ENCODE measurements at places on chromosomes 12 and 14.

- no peak for DNase-seq
Measured at GRCh38 chr12:32501835-32502333, 102.5 kb downstream of the FGD4 start.

DNA sequence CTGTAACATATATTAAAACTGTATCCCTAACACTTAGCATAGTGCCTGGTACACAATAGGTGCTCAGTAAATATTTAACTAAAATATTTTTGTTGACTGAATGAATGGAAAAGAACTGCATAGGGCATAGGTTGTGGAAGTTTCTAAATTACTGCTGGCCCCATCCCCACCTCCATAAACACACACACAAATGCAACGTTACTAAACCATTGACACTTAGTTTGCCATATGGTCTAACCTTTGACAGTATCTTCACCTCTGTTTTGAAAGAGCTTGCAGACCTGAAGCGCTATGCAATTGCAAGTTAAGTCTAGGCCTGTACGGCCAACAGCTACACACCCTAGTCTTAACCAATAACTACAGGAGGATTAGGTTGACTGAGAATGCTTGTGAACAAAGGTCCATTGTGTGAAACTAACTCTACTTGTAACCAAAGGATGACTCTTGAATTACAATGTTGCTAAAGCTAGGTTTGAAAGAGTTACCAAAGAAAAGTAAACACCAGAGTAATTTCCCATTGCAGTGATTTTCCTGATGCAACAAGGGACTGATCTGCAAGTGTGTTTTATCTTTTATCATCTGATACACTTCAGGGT, 924 bp upstream of the MANSC1 start:
- DNase-seq, result no peak

DNA sequence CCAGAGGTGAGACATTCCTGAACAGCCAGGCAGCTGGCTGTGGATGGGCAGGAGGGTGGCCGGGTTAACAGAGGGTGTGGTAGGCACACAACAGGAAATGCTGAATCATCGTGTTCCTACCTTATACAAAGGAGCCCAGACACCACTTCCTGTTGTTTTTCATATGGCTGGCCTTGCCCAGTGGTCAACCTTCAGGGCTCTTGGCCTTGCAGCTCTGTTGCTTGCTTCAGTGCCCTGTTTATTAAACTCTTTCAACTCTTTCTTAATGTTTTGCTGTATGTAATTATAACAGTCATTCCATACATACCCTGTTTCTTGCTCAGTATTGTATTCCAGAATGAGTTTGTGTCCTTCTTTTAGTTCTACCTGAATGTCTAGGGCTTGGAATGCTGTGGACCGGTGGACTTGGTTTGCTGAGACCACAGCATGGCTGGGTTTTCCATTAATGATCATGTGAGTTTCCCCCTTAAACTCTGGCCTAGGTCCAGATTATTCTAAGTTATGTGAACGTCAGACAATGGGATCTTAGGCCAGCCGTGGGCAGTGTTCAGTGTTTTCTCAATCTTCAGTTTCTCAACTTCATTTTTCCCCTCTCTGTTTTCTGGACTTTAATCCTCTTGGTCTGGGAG, 11.9 kb downstream of the CFAP54 start:
- no peak for DNase-seq

GRCh38 chr14:64510825-64511671, 6.5 kb downstream of the ZBTB1 start:
- DNase-seq, result peak; percentile 22

GRCh38 chr12:121786440-121786825, 7.1 kb downstream of the RHOF start:
- DNase-seq, result no peak

DNA sequence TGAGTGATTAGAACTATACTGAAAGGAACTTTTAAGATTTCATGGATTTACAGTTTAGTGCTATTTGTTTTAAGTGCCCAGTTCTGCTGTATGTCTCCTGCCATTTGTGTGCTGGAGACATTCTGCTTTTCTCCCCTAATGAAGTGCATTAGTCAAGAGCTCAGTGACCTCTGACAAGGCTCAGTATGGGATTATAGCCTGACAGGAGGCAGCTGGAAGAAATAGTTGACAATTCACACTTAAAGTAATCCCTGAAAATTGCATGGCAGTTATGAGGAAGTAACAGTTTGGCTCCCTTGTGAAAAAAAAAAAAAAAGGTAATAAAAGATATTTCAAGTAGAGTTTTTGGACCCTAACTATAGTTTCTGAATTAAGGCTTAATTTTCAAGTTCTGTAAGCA, 70.3 kb downstream of the ALX1 start:
- no peak for DNase-seq

DNA sequence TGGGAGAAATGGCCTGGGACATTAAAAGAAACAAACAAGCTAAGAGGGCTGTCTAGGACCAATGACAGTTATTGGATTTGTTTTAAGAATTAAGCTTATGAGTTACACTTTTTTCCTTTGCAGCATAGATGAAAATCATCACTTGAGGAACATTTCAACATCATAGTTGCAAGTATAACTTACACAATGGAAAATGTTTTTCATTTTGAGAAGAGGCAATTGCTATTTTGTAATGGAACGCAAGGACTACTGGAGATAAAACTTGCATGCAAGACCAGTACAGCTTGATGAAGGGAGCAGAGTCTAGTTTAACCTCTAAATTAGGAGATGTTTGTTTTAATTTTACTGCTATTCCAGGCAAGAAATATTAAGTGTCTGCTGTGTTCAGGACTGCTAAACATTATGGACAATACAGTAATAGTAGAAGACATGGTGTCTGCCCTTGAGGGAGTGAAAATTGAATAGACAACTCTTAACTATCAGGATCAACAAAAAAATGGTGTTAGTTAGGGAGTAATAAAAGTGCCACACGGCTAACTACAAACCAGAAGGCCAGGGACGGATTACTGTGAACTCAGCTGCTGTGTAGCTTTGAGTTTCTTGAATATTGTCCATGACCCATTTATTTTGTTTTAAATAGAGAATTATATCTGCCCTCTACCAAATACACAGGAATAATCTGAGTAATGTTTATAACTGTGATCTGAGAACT, 374.5 kb downstream of the RAD51B start:
- no peak for DNase-seq

DNA sequence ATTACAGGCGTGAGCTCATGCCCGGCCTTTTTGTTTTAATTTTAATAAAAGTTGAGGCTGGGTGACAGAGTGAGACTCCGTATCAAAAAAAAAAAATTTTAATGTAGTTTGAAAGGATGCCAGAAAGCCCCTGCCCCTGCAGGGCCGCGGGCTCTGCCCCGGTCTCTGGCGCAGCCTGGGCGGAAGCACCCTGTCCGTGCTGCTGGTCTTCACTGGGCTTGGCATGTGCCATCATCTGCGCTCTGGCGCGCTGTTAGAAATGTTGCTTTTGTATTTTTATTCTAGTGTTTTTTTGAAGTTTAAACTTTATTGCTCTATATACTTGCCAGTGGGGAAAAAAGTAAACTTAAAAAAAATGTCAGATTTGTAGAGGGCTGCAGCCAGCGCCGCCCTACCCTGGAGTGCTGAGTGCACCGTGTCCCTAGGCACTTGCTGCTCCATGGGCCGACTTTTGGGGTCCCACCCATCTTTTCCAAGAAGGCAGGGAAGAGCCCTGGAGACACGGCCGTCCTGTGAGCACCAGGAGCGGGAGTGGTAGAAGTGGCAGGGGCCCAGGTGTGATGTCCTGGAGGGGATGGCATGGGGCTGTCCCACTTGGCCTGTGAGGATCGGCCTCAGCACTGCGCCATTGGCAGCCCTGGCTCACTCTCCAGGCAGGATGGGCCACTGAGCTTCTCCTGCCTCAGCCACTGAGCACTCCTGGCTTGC, 4.0 kb downstream of the MTA1 start:
- DNase-seq, result no peak
